ENCODE measurements at places on chromosomes 2 and 18.

GRCh38 chr18:12726774-12727550, 24.1 kb downstream of the PSMG2 start:
- DNase-seq: peak; percentile 63

DNA sequence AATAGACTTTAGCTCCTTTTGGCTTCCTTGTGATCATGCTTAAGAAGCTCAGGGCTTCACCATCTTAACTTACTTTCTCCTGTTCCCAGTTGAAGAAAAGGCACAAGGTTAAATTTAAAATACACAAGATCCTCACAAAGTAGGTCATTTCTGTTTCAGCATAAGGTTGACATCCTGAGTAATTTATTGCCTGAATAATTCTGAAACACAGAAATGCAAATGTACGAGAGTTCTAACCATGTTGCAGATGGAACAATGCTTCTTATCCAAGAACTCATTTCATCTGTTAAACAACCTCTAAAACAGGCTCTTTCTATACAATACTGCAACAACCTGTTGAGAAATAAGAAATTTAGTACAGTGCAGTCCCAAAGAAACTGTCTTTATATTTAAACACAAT, 395.2 kb downstream of the BCL11A start:
- DNase-seq: no peak

GRCh38 chr2:172951554-172951953, 124.1 kb upstream of the MAP3K20 start:
- no peak for DNase-seq

GRCh38 chr2:210559182-210559581, 2.8 kb downstream of the CPS1 start:
- no peak for DNase-seq

GRCh38 chr18:45820106-45820745, 5.2 kb upstream of the SIGLEC15 start:
- DNase-seq: no peak

DNA sequence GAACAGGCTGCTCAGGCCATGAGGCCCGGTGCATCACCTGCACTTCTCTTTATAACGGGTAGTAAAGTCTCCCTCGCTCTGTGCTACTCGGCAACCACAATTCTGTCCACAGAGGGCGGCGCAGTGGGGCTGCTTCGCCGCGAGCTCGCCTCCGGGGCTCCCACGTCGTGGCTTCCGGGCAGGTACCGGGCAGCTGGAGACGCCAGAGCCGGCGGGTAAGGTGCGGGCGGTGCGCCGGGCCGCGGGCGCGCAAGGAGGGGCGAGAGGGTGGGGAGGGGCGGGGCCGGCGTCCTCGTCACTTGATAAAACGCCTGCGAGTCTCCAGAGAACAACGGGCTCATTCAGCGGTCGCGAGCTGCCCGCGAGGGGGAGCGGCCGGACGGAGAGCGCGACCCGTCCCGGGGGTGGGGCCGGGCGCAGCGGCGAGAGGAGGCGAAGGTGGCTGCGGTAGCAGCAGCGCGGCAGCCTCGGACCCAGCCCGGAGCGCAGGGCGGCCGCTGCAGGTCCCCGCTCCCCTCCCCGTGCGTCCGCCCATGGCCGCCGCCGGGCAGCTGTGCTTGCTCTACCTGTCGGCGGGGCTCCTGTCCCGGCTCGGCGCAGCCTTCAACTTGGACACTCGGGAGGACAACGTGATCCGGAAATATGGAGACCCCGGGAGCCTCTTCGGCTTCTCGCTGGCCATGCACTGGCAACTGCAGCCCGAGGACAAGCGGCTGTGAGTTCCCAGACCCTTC, at the start of gene ITGA6:
Gene ITGA6 (plus strand): TSS at position 331 of the 734 bp plus-strand sequence.
- peak; percentile 48 for DNase-seq

DNA sequence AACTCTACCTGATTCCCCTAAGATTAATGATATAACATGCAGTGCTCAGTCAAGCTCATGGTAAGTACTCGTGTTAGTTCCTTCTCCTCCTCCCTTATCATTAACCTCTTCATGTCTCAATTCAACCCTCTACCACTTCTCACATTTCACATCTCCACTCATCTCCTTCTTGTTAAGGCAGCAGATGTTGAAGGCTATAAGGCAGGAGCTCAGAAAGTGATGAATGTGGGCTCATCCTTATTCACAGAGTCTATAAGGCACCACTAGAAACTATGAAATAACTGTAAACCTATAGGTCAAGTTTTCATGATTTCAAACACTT, 56.0 kb downstream of the CLHC1 start:
- no peak for DNase-seq

DNA sequence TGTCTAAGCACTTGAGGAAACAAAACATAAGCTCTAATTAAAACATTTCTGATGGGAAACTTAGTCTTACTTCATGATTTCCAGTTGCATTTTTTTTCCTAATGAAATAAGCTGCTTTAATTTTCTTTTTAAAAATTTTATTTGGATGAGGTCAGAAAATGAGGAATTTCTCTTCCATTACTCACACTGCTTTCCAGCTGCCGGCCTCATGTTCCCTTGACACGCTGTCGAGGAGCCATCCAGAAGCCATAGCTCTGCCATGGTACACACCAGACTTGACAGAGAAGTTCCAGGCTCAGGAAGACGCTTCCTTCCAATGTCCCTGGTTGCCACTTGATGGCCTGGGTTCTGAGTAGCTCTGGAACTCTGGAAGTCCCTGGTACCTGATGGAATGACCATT, 12.1 kb upstream of the MAPRE2 start:
- peak; percentile 82 for DNase-seq

DNA sequence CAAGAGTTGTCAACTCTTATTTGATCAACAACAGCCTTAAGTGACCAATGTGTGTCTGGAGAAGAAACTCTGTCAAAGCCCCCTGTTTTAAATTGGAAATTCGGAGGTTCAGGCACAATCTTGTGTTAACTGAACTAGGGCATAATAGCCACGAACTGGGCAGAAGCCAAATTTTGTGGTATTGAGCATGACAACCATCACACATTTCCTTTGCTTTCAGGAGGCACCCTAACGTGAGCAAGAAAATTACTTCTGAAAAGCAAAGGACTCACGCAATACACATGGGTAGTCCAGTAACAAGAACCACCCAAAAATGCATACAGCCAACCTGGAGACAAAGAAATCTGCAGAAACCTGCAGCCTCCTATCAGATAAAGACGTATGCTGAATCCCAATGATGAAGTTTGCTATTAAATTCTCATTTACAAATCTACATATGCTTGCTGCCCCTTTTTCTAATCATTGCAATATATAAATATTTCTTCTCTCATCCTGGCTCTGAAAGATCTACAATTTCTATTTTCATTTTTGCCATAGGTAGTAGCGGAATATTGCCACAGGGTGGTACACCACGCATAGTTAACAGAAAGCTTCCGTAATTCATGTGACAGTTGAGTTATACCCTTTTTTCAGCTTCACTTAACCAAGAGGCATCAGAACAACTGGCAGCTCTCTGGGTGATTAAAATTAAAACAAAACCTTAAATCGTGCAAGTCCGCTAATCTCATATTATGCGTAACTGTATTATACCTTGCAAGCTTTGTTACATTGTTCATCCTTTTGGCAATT, 495.8 kb downstream of the NRXN1 start:
- peak; percentile 22 for DNase-seq

GRCh38 chr18:41621177-41621576, 333.9 kb upstream of the PIK3C3 start:
- no peak for DNase-seq

GRCh38 chr18:27942706-27943105, 234.2 kb downstream of the CDH2 start:
- DNase-seq: peak; percentile 62

DNA sequence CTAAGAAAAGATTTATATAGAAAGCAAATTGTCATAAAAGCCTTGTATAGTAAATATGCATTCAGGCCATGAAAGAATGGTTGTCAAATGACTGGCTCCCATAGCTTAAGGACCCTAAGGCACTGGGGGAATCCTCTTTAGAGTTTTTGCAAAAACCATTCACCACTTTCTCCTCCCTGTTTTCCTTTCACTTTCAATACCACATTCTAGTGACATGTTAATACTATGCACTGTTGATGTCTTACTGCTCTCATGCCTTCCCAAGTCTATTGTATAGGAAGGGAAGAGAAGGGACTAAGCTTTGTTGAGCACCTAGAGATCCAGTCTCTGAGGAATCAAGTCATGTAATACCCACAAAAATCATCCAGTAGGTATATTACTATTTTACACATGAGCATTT, 383.0 kb upstream of the LRRTM1 start:
- DNase-seq: no peak

DNA sequence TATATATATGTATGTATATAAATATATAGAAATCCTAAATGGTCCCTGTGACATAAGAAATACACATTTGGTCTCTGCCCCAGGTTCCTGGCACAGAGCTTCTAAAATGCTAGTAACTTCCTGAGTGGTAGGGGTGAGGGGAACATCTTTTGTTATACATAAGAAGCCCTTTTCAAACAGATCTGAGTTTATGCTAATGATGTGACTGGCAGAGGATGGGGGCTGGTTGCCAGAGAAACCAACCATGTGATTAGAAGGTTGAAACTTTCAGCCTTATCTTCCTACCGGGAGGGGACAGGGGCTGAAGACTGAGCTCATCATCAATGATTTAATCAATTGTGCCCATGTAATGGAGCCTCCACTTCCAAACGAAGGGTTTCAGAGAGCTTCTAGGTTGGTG, 16.3 kb downstream of the MFSD2B start:
- DNase-seq: no peak

GRCh38 chr2:127630864-127631540, 15.0 kb upstream of the GPR17 start:
- DNase-seq: no peak

GRCh38 chr2:9778012-9778411, 65.3 kb upstream of the TAF1B start:
- no peak for DNase-seq

DNA sequence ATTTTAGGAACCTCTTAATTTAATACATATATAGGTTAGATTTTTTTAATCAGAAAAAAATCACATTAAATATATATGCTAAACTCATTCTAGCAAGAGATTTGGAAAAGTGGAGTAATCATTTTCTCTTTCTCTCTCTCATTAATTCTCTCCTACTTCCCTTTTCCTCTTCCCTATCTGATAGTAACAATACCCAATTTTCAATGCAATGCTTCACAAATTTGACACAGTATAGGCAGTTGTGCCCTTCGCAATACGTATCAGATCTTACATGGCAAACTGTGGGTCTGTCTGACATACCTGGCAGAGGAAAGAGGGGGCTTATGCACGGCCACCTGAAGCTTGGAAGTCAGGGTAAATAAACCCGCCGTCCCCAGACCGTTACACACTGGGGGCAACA, 444.3 kb downstream of the NBAS start:
- DNase-seq: no peak

- DNase-seq: peak; percentile 92
Observed at GRCh38 chr2:45435316-45435715, 175.8 kb downstream of the SRBD1 start.

GRCh38 chr2:23585273-23586170, 200.5 kb downstream of the KLHL29 start:
- no peak for DNase-seq

DNA sequence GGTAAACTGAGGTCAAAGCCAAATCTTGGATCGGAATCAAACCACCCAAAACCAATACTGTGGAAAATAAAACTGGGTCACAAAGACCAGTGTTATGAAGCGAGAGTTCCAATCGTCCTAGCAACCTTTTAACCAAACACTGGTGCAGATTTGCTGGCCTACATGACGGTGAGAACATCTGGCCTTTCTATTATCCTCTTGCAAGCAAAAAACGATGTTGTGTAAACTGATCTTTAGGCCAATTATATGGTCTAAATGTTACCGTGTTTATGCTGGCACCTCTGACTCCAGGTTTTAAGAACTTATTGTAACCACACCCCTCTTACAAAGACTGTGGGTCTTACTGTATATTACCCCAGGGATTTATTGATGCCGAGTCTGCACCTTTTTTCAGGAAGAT, 145.9 kb downstream of the GFPT1 start:
- no peak for DNase-seq

GRCh38 chr18:7821784-7822183, 254.7 kb downstream of the PTPRM start:
- no peak for DNase-seq

GRCh38 chr2:26202981-26203490, 30.1 kb downstream of the GAREM2 start:
- no peak for DNase-seq

GRCh38 chr2:203787979-203788378, 79.6 kb upstream of the CTLA4 start:
- no peak for DNase-seq

All from fibroblast of skin of right biceps (primary cell).